ENCODE measurements at places on chromosomes 11 and 22. TPM values are rescaled to one million over a fixed set of nuclear protein-coding genes. Genes with fewer than 3 reads are reported as not detected.

DNA sequence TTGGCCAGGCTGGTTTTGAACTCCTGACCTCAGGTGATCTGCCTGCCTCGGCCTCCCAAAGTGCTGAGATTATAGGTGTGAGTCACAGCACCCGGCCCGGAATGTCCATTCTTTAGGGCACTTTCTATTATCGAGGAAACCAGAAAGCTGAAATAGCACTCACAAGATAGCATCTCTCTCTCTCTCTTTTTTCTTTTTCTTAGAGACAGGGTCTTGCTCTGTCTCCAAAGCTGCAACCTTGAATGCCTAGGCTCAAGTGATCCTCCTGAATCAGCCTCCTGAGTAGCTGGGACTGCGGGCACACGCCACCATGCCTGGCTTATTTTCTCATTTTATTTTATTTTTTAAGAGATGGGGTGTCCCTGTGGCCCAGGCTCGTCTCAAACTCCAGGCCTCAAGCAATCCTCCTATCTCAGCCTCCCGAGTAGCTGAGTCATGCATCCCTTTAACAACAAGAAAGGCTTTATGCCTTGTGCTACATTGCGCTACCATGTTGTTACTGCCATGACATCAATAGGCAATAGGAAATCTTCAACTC is 7.2 kb upstream of the EED start:
- no peak overlapping the region for H3K4me3 ChIP-seq
- no peaks in the 10 kb centered on the region for H3K36me3 ChIP-seq
- no peak for DNase-seq
- no peak overlapping the region for H3K27ac ChIP-seq
- peaks cover 17% of the 10 kb centered on the region for H3K27me3 ChIP-seq

DNA sequence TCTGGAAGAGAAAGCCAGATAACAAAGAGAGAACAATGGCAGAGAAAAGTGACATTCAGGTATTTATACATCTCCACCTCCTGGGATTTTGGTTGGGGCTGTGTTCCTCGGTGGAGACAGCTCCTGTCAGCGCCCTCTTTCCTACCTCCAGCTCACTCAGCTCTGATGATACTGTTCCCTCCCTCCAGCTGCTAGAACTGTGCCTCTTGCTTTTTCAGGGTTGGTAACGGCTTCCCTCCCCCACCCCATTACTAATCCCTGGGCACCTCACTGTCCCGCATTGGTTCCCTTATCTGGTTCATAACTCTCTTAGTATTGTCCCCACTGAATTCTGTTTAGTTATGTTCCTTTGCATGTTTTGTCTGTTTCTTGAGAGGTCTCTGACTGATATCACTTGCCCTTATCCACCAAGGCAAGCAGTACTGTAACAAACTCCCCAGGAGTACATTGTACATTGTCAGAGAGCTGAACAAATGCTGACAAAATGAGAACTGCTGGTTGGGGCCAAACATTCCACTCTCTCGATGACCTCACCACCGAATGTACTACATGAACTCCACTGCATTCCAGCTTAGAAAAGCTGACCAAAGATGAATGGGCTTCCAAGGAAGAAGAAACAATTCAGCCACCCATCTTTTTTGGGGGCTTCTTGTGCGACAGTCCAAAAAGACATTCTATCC is 5.7 kb upstream of the FBXO3 start:
- no peak for DNase-seq
- peaks cover 60% of the 10 kb centered on the region for H3K27me3 ChIP-seq
- no peak overlapping the region for H3K4me3 ChIP-seq

GRCh38 chr22:31083923-31084810 is 3.0 kb downstream of the SMTN start:
- H3K4me1 ChIP-seq: peaks cover 31% of the 10 kb centered on the region
- peak; percentile 57 for DNase-seq
- peak overlapping the region; percentile 95 for H3K4me3 ChIP-seq
- H3K27ac ChIP-seq: peak overlapping the region; percentile 84
- no peaks in the 10 kb centered on the region for H3K36me3 ChIP-seq

DNA sequence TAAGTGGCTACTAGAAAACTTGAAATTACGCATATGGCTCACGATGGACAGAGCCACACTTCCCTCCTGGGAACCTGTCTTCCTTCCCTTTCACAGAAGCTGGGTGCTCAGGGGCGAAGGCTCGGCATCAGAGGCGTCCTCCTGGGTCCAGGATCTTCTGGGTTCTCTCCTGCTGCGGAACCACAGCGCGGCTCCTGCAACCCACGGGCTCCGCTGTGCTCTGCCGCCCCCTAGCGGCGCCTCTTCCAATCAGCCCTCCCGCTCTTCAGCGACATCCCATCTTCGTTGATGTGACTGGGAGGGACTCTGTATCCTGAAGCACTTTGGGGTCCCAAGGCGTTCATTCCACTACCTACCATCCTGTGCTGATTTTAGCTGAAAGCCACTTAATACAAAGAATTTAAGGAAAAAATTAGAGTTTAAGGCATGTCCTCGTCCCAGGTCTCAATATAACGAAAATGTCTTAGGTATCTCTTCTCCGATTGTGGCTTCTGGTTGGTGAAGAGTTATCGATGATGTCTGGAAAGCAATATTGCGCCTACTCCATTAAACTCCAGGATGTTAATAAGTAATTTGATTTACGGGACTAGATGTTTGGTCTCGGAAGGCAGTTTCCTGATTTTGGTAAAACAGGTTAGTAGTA is 14.8 kb upstream of the RPS3 start:
- H3K36me3 ChIP-seq: no peaks in the 10 kb centered on the region
- H3K27ac ChIP-seq: peak overlapping the region; percentile 90
- H3K4me3 ChIP-seq: peak overlapping the region; percentile 66
- peaks cover 22% of the 10 kb centered on the region for H3K4me1 ChIP-seq

GRCh38 chr11:102287964-102288724 is 29.1 kb upstream of the BIRC3 start:
- H3K4me3 ChIP-seq: peak overlapping the region; percentile 65
- H3K4me1 ChIP-seq: peaks cover 16% of the 10 kb centered on the region

- H3K27ac ChIP-seq: no peak overlapping the region
- H3K4me3 ChIP-seq: no peak overlapping the region
- no peak for DNase-seq
These were observed 5.1 kb downstream of the INSC start for GRCh38 chr11:15119826-15120225.

DNA sequence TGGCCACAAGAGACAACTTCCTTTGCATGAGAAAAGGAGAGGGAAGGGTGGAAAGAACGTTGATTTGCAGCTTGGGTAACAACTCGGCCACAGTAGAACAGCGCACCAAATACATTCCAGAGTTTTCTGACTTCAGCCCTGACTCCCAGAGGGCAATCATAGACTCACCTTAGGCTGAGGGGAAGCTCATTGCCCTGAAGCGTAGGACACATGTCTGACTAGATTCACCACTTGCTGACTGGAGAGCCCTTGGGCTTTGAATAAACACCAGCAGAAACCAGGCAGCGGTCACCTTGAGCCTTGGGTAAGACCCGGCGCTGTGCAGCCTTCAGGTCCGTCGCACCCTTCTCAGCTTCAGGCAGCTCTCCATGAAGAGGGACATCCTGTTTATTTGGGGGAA is 151.8 kb upstream of the GRIA4 start:
- no peak overlapping the region for H3K27ac ChIP-seq
- no peaks in the 10 kb centered on the region for H3K4me1 ChIP-seq
- DNase-seq: no peak

GRCh38 chr11:95299078-95299679 is 68.2 kb upstream of the SESN3 start:
- no peaks in the 10 kb centered on the region for H3K27me3 ChIP-seq
- H3K4me1 ChIP-seq: peaks cover 7% of the 10 kb centered on the region
- H3K4me3 ChIP-seq: no peak overlapping the region
- H3K27ac ChIP-seq: no peak overlapping the region
- DNase-seq: no peak

GRCh38 chr22:26812731-26813130 is 155.3 kb downstream of the MIAT start:
- H3K27me3 ChIP-seq: no peaks in the 10 kb centered on the region
- no peak overlapping the region for H3K4me3 ChIP-seq
- peaks cover 1% of the 10 kb centered on the region for H3K4me1 ChIP-seq
- H3K36me3 ChIP-seq: no peaks in the 10 kb centered on the region

- no peaks in the 10 kb centered on the region for H3K4me1 ChIP-seq
- no peak overlapping the region for H3K27ac ChIP-seq
- peaks cover 6% of the 10 kb centered on the region for H3K27me3 ChIP-seq
- no peaks in the 10 kb centered on the region for H3K36me3 ChIP-seq
- no peak overlapping the region for H3K4me3 ChIP-seq
- DNase-seq: no peak
These were observed 102.0 kb downstream of the INSC start for GRCh38 chr11:15216678-15217077.

APLNR gene
- not detected for total RNA-seq

DNA sequence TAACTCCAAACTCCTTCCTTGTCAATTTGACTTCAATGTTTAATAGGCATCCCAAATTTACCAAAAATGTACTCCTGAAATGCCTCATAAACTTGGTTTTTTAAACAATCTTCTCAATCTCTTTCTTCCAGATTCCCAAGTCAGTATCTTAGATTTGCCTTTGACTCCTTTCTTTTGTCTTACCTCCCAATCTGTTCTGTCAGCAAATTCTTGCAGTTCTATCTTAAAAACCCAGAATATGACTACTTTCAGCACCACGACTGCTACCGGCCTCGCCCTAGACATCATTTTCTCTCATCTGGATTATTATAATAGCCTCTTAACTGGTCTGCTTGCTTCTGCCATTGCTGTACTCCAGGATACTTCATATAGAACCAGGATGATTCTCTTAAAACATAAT is 7.9 kb downstream of the NLRP14 start:
- H3K27ac ChIP-seq: no peak overlapping the region
- H3K36me3 ChIP-seq: no peaks in the 10 kb centered on the region
- peaks cover 4% of the 10 kb centered on the region for H3K27me3 ChIP-seq
- no peak for DNase-seq
- H3K4me1 ChIP-seq: no peaks in the 10 kb centered on the region
- no peak overlapping the region for H3K4me3 ChIP-seq

DNA sequence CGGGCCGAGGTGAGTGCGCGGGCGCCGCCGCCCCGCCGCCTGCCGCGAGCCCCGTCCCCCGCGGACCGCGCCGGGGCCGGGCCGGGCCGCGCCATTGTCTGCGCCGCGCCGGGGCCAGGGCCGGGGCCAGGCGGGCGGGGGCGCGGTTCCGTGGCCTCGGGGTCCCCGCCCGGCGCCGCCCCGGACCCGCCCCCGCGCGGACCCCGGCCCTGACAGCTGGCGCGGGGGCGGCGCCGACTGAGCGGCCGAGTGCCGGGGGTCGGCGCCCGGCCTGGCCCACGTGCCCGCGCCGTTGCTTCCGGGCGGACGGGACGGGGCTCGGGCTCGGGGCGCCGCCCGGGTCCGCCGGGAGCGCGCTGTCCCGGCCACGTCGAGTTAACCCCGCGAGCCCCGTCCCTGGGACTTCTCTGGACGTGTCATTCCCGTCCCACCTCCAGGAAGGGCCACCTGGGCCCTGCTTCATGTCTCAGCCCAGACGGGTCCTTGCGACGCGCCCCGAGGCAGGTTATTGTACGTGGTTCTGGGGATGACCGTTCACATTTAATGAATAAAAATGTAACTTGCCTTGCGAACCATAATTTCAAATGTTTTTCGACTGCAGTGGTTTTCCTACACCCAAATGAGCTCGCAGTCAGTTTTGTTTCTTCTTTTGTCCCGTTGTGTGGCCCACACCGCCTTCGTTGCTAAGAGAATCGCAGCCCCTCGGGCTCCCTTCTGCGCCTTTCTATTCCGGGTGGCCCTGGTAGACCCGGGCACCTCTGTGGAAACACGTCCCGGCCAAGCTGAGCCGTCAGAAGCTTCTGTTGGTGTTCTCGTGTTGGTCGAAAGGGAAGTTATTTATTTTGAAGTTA is 562 bp downstream of the ZBED4 start:
- peaks cover 3% of the 10 kb centered on the region for H3K36me3 ChIP-seq
- peaks cover 29% of the 10 kb centered on the region for H3K4me1 ChIP-seq
- DNase-seq: peak; percentile 61
- peak overlapping the region; percentile 90 for H3K27ac ChIP-seq
- peak overlapping the region; percentile 93 for H3K4me3 ChIP-seq
- H3K27me3 ChIP-seq: peaks cover 16% of the 10 kb centered on the region

GRCh38 chr11:39221550-39222138 is 2237.8 kb downstream of the LRRC4C start:
- H3K4me3 ChIP-seq: no peak overlapping the region
- H3K27ac ChIP-seq: no peak overlapping the region
- H3K4me1 ChIP-seq: no peaks in the 10 kb centered on the region
- DNase-seq: no peak

KRTAP5-1 gene
- total RNA-seq: not detected

- H3K4me3 ChIP-seq: peak overlapping the region; percentile 51
- H3K27me3 ChIP-seq: peaks cover 48% of the 10 kb centered on the region
- no peaks in the 10 kb centered on the region for H3K36me3 ChIP-seq
- DNase-seq: peak; percentile 82
These were observed 3.2 kb upstream of the RTN4RL2 start for GRCh38 chr11:57456960-57457642.

GRCh38 chr11:133388975-133389568 is 143.2 kb downstream of the OPCML start:
- H3K36me3 ChIP-seq: no peaks in the 10 kb centered on the region
- no peak for DNase-seq
- H3K4me3 ChIP-seq: no peak overlapping the region
- H3K4me1 ChIP-seq: no peaks in the 10 kb centered on the region

DNA sequence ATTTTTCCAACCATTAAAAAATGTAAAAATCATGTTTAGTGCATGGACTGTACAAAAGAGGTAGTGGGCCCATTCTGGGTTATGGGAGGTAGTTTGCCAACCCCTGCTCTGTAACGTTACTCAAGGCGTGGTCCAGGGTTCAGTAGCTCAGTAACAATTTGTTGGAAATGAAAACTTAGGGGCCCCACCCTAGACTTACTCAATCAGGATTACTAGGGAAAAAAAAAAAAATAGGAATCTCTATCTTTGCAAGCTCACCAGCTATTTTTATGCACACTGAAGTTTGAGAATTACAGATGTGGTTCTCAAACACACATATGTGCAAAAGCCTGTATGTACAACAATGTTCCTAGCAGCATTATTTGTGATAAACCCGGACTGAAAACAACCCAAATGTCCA is 17.3 kb upstream of the LMO2 start:
- no peak overlapping the region for H3K4me3 ChIP-seq
- H3K27me3 ChIP-seq: peaks cover 33% of the 10 kb centered on the region
- H3K36me3 ChIP-seq: peaks cover 1% of the 10 kb centered on the region
- H3K4me1 ChIP-seq: peaks cover 10% of the 10 kb centered on the region
- DNase-seq: no peak

GRCh38 chr11:34432822-34433221 is 5.9 kb upstream of the CAT start:
- H3K4me1 ChIP-seq: peaks cover 8% of the 10 kb centered on the region
- H3K27ac ChIP-seq: no peak overlapping the region
- peaks cover 8% of the 10 kb centered on the region for H3K27me3 ChIP-seq
- DNase-seq: no peak
- H3K4me3 ChIP-seq: no peak overlapping the region

DNA sequence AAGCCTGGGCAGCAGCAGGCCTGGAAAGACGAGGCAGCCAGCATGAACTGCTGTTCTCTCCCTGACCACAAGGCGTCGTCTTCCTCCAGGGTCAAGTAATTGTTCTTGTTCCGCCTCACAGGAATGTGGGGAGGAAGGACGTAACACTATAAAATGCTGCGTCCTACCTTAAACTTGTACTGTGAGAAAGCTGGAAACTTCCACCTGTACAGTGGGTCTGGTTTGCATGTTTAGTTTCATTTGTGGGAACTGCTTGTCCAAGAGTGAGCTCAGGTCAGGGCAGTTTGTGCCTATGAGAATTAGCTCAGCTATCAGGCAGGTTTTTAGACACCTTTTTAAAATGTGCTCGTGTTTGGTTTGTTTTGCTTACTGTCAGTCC is 55.2 kb downstream of the PANX1 start:
- no peak overlapping the region for H3K4me3 ChIP-seq
- H3K36me3 ChIP-seq: peaks cover 9% of the 10 kb centered on the region
- no peaks in the 10 kb centered on the region for H3K4me1 ChIP-seq
- H3K27me3 ChIP-seq: no peaks in the 10 kb centered on the region
- no peak for DNase-seq
- H3K27ac ChIP-seq: no peak overlapping the region

SCUBE2 gene
- total RNA-seq: not detected
